Myometrial cell (primary cell): ENCODE measurements at places on chromosomes 4 and X. TPM values are rescaled to one million over a fixed set of nuclear protein-coding genes. Genes with fewer than 3 reads are reported as not detected.

Gene CDKL2
- total RNA-seq: 0.86 and 0.89 TPM in 2 replicates

Gene GPC4
- not detected in 2 replicates for total RNA-seq

Gene ZFP92
- total RNA-seq: 0.29 and 0.71 TPM in 2 replicates

Gene SLC2A9
- total RNA-seq: 2.8 TPM in 1 of 2 replicates, not detected in the other

Gene DRD5
- not detected in 2 replicates for total RNA-seq

Gene NXF2
- not detected in 2 replicates for total RNA-seq

Gene VSIG1
- 0.35 TPM in 1 of 2 replicates, not detected in the other for total RNA-seq

Gene REPS2
- under 0.01 TPM in 1 of 2 replicates, not detected in the other for total RNA-seq

Gene G6PD
- total RNA-seq: 117 and 142 TPM in 2 replicates
